ENCODE measurements at places on chromosomes 3 and 15. TPM values are rescaled to one million over a fixed set of nuclear protein-coding genes. Genes with fewer than 3 reads are reported as not detected.

GRCh38 chr3:185028121-185028520 lies 124.7 kb downstream of the C3orf70 start:
- peaks cover 40% of the 10 kb centered on the region for H3K36me3 ChIP-seq
- H3K4me1 ChIP-seq: no peaks in the 10 kb centered on the region
- no peak overlapping the region for H3K4me3 ChIP-seq

GRCh38 chr3:169771497-169772304 lies 1.5 kb upstream of the MYNN start:
- H3K27me3 ChIP-seq: no peaks in the 10 kb centered on the region
- H3K4me3 ChIP-seq: peak overlapping the region; percentile 99
- H3K27ac ChIP-seq: peak overlapping the region; percentile 99
- peaks cover 16% of the 10 kb centered on the region for H3K36me3 ChIP-seq

GRCh38 chr3:132925256-132925930 lies 112.8 kb upstream of the TMEM108 start:
- H3K4me1 ChIP-seq: no peaks in the 10 kb centered on the region
- no peak overlapping the region for H3K27ac ChIP-seq
- no peak overlapping the region for H3K4me3 ChIP-seq

DNA sequence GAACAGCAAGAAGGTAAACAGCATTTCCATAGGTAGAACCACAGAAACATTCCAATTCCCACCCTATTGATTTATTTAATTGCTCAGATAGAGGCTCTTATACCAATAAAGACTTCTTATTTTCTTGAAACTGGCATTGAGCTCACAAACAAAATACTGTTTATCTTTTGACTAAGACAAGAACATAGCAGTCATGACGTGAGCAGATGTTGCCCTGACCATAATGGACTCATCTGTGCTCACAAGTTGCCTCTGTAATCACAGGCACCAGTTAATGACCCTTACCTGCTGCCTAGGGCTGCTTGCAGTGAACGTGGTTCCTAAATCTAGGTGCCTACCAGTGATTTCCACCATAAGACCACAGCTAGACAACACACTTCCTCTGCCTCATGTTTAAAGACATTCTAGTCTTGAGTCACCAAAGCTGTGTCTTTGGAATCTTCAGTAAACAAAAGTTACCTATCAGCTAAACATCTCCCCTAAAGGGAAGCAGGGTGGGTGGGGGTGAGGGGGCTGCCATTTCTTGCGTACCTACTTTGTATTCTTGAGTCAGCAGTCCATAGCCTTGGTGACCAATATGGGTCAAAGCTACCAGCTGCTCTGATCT lies 2.1 kb downstream of the FYCO1 start:
- H3K27me3 ChIP-seq: no peaks in the 10 kb centered on the region
- peak overlapping the region; percentile 81 for H3K4me3 ChIP-seq
- H3K36me3 ChIP-seq: no peaks in the 10 kb centered on the region
- H3K27ac ChIP-seq: peak overlapping the region; percentile 93

DNA sequence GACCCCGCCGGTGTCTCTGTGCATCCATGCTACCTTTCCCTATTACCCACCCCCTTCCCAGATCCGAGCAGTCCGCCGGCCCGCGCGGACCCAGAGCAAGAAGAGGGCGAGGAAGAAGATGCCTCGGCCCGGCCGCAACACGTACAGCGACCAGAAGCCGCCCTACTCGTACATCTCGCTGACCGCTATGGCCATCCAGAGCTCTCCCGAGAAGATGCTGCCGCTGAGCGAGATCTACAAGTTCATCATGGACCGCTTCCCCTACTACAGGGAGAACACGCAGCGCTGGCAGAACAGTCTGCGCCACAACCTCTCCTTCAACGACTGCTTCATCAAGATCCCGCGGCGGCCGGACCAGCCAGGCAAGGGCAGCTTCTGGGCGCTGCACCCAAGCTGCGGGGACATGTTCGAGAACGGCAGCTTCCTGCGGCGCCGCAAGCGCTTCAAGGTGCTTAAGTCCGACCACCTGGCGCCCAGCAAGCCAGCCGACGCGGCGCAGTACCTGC lies 788 bp downstream of the FOXB1 start:
- no peaks in the 10 kb centered on the region for H3K36me3 ChIP-seq
- peaks cover 74% of the 10 kb centered on the region for H3K27me3 ChIP-seq
- no peak overlapping the region for H3K27ac ChIP-seq
- H3K4me3 ChIP-seq: no peak overlapping the region

- H3K27me3 ChIP-seq: no peaks in the 10 kb centered on the region
- no peak overlapping the region for H3K27ac ChIP-seq
- H3K4me3 ChIP-seq: no peak overlapping the region
- no peaks in the 10 kb centered on the region for H3K36me3 ChIP-seq
- DNase-seq: peak; percentile 0
Measured at GRCh38 chr15:95024351-95024750, 793.0 kb downstream of the MCTP2 start.

- peaks cover 11% of the 10 kb centered on the region for H3K4me1 ChIP-seq
- H3K27ac ChIP-seq: no peak overlapping the region
- DNase-seq: no peak
- no peak overlapping the region for H3K4me3 ChIP-seq
- no peaks in the 10 kb centered on the region for H3K36me3 ChIP-seq
Measured at GRCh38 chr3:125116311-125117080, 60.7 kb upstream of the HEG1 start.

The LEKR1 gene
- 2.4 TPM for polyA plus RNA-seq

The PLA2G4D gene
- not detected for polyA plus RNA-seq

The MYZAP gene
- 1.6 TPM for polyA plus RNA-seq

The MYO5C gene
- 1.9 TPM for polyA plus RNA-seq
